Tongue (tissue), 3 donors: ENCODE measurements at places on chromosomes 12 and 14.

- DNase-seq, result peak; percentile 51
Measured at GRCh38 chr14:64758025-64758521, 53.8 kb downstream of the PLEKHG3 start.

- DNase-seq, result no peak
Measured at GRCh38 chr12:105378911-105379310, 48.4 kb downstream of the C12orf75 start.

DNA sequence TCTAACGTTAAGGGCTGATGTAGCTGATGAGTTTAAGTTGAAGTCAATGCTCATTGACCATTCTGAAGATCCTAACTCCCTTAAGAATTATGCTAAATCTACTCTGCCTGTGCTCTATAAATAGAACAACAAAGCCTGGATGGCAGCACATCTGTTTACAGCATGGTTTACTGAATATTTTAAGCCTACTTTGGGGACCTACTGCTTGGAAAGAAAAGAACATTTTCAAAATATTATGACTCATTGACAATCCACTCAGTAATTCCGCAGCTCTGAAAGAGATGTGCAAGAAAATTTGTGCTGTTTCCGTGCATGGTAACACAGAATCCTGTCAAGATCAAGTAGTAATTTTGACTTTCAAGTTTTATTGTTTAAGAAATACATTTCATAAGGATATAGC lies 35.0 kb upstream of the NAV3 start:
- DNase-seq, result no peak

GRCh38 chr12:120266180-120266870 lies 795 bp upstream of the PXN start:
- no peak for DNase-seq

GRCh38 chr12:72295744-72296143 lies 23.6 kb downstream of the TRHDE start:
- no peak for DNase-seq
